ENCODE measurements at places on chromosomes 11 and 22. TPM values are rescaled to one million over a fixed set of nuclear protein-coding genes. Genes with fewer than 3 reads are reported as not detected.

FXYD2 gene
- polyA plus RNA-seq, result 71.8 TPM

PGA5 gene
- polyA plus RNA-seq, result not detected

CST6 gene
- not detected for polyA plus RNA-seq

JHY gene
- polyA plus RNA-seq, result 1.5 TPM

NKAPD1 gene
- 13.1 TPM for polyA plus RNA-seq

OR52J3 gene
- polyA plus RNA-seq, result not detected

- no peak for DNase-seq
Measured at GRCh38 chr11:39425226-39425625, 2034.2 kb downstream of the LRRC4C start.

DNA sequence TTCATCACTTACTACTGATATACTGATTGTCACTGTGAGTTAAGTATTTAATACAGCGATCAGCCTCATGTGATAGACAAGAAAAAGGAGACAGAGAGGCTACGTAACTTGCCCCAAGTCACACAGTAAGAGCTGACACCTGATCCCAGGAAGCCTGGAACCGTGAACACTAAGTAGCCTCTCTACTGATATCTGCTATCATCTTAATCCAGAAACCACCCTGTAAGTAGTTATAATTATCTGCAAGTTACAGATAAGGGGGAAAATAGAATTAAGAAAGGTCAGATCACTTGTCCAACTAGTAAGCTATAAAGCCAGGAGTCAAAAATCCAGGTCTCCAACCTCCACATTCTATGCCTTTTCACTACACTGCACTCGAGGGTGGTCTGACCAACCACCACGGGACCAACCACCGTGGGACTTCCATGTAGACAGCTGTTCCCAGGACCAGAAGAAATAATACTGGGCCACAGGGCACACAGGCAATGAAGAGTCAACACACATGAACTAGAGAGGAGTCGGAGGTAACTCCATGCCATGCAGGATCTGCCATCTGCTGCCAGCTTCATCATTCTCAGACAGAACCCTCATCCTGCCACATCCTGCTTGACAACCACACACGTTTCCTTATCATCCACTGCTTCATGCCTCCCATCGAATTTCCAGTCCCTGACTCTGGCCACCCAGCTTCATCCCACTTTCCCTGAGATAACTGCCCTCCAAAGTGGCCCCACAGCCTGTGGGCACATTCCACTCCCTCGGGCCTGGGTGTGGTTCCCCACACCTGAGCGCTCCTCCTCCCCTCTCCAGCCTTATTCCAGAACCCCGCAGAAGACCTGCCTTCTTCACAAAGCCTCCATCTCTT, 58.6 kb downstream of the MICAL3 start:
- no peak for DNase-seq

- DNase-seq, result no peak
Measured at GRCh38 chr11:117972629-117973502, 13.3 kb upstream of the IL10RA start.

GRCh38 chr22:46107753-46108563, 42.4 kb upstream of the PPARA start:
- no peak for DNase-seq

DNA sequence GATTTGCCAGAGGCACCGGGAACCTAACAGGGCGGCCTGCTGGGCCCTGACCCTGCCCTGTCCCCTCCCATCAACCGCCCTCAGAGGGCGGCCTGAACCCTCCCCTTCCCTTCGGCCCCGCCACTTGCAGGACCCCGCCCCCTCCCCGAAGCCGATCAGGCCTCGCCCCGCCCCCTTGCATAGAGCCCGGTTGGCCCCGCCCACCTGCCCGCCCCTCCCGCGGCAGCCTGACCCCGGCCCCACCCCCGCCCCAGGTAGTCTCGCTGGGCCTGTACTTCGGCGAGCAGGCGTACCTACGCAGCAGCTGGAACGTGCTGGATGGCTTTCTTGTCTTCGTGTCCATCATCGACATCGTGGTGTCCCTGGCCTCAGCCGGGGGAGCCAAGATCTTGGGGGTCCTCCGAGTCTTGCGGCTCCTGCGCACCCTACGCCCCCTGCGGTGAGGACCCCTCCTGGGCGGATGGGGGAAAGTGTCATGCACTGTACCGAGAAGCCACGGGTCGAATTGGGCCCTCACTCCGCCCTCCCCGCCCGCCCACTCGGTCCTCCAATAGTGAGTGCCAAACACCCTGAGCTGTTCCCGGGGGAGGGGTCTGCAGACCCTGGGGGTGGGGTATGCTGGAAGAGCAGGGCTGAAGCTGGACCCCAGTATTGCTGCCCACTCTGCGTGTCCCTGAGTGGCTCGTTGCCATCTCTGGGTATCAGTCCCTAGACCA, 94.1 kb downstream of the CACNA1I start:
- DNase-seq, result peak; percentile 31

GRCh38 chr22:37830093-37830842, 7.1 kb downstream of the GALR3 start:
- no peak for DNase-seq

DNA sequence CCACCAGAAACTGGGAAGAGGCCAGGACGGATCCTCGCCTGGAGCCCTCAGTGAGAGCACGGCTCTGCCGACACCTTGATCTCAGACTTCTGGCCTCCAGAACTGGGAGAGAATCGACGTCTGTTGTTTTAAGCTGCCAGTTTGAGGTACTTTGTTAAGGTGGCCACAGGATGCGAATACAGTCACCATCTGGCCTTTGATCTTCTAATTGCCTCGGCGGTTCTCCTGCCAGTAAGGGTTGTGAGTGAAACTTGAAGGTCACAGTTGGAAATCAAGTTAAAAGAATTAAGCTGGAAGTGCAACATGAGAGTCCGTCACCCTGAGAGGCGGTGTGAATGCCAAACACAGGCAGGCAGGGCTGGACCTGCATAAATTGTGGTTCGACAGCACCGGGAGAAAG, 27.9 kb downstream of the PARVB start:
- no peak for DNase-seq

DNA sequence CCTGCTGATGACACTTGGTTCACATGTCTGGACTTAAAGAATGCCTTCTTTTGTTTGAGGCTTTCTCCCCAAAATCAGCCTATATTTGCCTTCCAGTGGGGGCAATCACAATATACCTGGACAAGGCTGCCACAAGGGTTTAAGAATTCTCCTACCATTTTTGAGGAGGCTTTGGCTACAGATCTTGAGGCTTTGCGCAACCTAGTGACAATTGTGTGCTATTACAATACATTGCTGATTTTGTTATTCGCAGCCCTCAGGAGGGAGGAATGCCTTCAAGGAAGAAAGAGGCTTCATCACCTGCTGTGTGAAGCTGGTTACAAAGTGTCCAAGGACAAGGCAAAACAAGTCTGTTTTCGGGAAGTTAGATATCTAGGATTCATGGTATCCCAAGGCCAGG, 50.8 kb upstream of the OR4C15 start:
- DNase-seq, result no peak

DNA sequence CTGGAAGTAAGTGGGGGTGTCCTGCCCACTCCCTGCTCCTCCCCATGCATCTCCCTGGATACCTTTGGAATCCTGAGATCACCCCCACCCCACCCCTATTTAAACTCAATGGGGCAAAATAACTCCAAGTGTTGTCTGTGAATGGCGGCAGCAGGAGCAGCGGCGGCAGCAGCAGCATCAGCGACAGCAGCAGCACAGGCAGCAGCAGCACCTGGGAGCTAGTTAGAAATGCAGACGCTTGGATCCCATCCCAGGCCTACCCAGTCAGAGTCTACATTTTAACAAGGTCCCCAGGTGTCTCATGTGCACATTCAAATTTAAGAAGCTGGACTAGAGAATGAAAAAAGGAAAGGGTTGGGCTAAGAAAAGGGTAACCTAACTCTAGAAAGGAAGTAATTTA, 82.6 kb downstream of the SEZ6L start:
- no peak for DNase-seq

GRCh38 chr11:70488171-70488703, 89.9 kb downstream of the CTTN start:
- DNase-seq, result no peak

GRCh38 chr22:44128958-44129618, 51.6 kb upstream of the PARVG start:
- no peak for DNase-seq

DNA sequence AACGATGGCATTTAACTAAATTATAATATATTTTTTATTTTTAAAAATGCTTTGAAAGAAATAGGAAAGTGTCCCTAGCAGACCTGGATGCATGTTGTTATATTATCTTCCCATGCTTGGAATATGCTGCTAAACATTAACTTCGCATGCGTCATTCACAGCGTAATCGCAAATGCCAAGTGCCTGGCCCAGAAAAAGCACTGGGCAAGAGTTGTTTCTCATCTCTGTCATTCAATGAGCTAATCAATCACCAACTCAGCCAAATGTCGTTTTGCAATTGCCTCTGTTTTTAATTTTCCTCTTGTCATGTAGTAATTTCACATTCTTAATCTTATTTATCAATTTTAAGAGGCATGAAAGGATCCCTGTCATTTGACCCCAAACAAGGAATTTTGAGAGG, 1421.9 kb downstream of the BRD1 start:
- DNase-seq, result no peak

- DNase-seq, result peak; percentile 22
Measured at GRCh38 chr11:32809313-32809712, 14.9 kb upstream of the CCDC73 start.

DNA sequence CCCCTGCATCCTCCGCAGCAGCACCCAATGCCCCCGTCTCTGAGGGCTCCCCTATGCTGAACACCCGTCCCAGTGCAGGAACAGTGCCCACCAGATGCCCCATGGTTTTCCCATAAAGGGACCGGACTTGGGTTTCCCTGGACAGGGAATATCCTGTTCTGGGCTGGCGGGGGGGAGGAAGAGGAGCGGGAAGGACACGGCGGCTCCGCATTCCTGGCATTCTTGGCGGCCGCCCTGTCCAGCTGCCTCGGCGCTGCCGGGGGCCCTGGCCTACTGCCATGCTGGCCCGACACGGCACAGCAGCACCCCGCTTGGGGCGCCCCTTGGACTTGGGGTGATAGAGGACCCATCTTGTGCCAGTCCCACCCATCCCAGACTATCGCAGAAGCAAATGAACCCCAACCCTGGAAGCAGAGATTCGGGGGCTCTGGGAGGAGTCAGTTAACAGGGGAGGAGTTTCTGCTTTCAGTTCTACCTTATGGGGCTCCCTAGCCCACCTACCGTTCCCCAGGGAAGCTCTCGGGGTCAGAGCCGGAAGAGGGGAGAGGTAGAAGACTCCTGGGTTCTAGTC, 23.7 kb upstream of the CBX7 start:
- DNase-seq, result no peak

- peak; percentile 88 for DNase-seq
Measured at GRCh38 chr22:49934891-49935557, 16.6 kb downstream of the CRELD2 start.

GRCh38 chr22:49628391-49629260, 199.0 kb downstream of the BRD1 start:
- no peak for DNase-seq

GRCh38 chr11:61046833-61047232, 55.5 kb upstream of the CD5 start:
- no peak for DNase-seq

GRCh38 chr22:38035530-38035885, 21.7 kb upstream of the PICK1 start:
- DNase-seq, result no peak

- no peak for DNase-seq
Measured at GRCh38 chr22:48944433-48944750, 883.3 kb downstream of the BRD1 start.
